ENCODE measurements at places on chromosomes 12 and 14.

- peak; percentile 82 for DNase-seq
These were observed 112.2 kb upstream of the FKBP4 start for GRCh38 chr12:2682296-2683251.

GRCh38 chr12:46891306-46891705 is 65.5 kb upstream of the SLC38A4 start:
- DNase-seq: no peak

GRCh38 chr12:12606781-12607589 is 4.7 kb upstream of the CREBL2 start:
- DNase-seq: no peak

GRCh38 chr14:50318031-50318626 is 6.0 kb downstream of the DMAC2L start:
- no peak for DNase-seq

DNA sequence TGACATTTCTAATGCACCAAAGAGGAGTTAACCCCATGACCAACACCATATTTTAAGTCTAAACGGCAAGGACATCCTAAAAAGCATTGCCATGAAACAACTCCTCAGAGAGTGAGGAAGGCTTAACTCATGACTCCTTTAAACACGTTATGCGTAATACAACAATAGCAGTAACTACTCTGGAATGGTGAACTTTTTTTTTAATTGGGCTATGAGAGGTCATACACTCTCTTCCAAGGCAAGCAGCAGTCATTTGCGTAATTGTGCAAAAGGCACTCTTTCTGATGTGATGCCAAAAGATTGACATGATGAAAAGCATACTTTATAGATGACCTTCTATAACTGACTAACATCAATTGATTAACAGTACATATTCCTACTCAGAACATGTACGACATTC is 39.4 kb downstream of the RHOJ start:
- DNase-seq: no peak

GRCh38 chr14:87187786-87188185 is 805.2 kb downstream of the GALC start:
- DNase-seq: no peak

DNA sequence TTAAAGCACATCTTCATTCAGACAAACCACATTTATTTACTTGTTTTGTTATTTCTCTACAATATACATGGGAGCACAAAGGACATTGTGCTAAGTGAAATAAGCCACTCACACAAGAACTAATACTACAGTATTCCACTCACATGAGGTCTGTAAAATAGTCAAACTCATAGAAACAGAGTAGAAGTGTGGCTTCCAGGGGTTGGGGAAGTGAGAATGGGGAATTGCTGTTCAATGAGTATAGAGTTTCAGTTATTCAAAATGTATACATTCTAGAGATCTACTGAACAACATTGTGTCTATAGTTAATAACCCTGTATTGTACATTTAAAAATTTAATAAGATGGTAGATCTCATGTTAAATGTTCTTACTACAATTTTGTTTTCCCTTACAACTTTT is 88.8 kb downstream of the ATXN7L3B start:
- no peak for DNase-seq

- no peak for DNase-seq
These were observed 19.6 kb downstream of the PROX2 start for GRCh38 chr14:74856366-74856765.

DNA sequence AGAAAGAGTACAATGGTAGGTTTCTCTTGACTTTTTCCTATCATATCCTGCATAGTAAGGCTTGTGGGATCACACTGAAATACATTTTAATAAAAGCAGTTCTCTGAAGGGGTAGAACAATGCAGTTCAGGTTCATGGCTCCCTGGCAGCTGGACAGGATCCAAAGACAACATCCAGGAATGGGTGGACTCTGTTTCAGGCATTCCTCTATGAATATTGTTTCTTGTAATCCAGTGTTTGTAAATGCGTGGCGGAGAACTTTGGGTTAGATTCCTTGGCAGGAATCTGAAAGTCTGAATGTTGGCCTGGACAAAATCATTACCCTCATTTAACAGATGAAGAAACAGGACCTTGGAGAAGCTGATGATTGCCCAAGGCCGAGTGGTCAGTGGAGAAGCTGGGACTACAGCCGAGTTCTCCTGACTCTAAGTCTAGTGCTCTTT is 43.5 kb downstream of the SYNE2 start:
- DNase-seq: no peak

DNA sequence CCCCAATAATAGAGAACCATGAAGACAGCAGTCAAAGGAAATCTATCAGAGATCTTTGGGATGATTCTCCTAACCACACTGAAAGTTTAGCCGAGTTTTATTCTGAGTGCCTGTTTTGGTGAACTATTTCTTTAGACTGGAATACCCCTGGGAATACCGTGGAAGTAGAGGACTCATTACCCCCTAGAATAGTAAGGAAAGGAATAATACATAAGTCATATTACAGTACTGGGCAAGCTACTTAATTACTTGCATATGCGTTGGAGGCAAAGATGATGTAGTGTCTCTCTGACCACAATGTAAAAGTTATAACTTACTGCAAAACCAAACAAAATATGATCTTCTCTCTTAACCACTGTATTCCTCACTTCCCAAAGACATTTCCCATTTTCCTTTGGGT is 25.5 kb downstream of the ZC2HC1C start:
- no peak for DNase-seq

DNA sequence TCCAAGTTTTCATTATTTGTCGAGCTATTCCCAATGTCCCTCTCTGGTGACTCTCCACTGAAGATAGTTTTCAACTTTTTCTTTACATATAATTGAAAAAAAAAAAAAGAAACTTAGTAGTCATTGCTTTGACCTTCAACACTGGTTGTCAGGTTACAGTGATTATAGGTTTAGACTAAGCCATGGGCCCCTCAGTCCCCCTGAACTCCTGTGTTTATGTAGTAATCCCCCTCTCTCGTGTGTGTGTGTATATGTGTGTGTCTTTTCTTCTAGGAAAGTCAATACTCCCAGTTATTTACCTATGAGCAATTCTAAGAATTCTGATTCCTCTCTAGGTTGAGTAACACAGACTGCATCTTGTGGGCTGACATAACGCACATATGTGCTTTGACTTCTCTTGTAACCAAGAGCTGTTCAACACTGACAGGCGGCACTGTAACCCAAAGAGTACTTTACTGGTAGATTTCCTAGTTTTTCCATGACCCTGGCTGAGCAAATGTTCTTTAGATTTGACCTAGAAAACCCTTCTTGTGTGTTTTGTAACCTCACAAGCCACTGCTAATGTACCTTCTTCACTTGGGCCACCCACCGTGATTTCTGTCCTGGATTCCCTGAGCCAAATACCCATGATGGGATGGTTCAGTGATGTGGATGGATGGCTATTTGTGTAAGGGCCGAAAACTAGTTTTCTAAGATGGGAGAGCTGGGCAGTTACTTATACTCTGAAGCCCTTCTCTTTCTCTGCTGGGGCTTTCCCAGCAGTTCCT is 15.0 kb upstream of the MANSC4 start:
- no peak for DNase-seq

GRCh38 chr12:26471560-26471959 is 276.2 kb downstream of the SSPN start:
- no peak for DNase-seq

- no peak for DNase-seq
These were observed 231.0 kb upstream of the ATP2B1 start for GRCh38 chr12:89939522-89940215.

DNA sequence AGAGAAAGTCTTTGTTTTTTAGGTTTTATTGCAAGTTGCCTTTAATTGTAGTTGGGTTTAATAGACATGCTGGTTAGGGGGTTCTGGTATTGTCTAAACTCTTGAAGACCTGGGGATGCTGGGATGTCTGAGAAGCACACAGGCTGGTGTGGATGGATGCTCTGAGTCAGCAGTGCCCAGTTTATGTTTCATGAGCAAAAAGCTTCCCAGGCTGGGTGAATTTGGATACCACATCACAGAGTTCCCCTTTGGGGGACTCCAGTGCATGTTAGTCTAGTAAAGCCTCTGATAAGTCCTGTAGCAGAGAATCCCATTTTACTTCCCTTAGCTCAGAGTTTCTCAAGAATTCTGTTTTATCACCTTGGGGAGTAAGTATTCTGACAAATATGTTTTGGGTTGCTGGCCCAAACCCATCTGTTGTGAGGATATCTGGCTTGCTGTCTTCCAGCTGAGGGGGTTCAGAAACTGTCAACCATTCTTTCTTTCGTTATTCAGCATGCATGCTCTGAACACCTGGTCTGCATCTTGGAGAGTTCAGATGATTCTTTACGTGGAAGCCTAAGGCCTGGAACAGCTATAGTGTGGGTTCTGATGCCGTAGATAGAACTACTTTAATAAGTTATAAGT is 509.1 kb downstream of the VRK1 start:
- no peak for DNase-seq

- DNase-seq: no peak
These were observed 160.5 kb downstream of the ANO2 start for GRCh38 chr12:5784462-5785130.

DNA sequence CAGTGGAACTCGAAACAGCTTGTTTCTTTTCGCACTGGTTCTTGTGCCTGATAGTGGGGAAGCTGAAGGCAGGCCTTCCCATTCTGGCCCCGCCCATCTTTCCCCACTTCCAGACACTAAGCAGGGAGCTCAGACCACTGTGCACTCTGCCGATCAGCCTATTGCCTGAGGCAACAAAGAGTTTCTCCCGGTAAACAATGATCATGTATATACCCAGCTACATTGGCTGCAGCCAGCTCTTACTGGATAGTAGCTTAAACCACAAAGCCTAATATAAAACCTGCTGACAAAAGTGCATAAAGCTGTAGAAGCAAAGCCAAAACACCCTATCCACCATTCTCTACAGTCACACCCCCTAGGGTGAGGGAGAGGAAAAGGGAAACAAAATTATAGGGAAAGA is 24.7 kb upstream of the GLIPR1 start:
- no peak for DNase-seq

- no peak for DNase-seq
These were observed 28.3 kb upstream of the ATP2A2 start for GRCh38 chr12:110252716-110253115.
